Activated CD4-positive, alpha-beta T cell treated with anti-CD3 and anti-CD28 coated beads, Interleukin-2, amount 10 ng/mL, durations not matched to agents 7 days and 5 days (primary cell): ENCODE measurements at places on chromosomes 12 and 14. TPM values are rescaled to one million over a fixed set of nuclear protein-coding genes. Genes with fewer than 3 reads are reported as not detected.
A peak's percentile ranks its signal among the peaks of the same experiment; 100 is the strongest.

- no peak overlapping the region for H3K4me3 ChIP-seq
- DNase-seq: no peak
- H3K4me1 ChIP-seq: no peaks in the 10 kb centered on the region
- peaks cover 17% of the 10 kb centered on the region for H3K27me3 ChIP-seq
Observed at GRCh38 chr14:81423504-81423903, 23.4 kb upstream of the STON2 start.

DNA sequence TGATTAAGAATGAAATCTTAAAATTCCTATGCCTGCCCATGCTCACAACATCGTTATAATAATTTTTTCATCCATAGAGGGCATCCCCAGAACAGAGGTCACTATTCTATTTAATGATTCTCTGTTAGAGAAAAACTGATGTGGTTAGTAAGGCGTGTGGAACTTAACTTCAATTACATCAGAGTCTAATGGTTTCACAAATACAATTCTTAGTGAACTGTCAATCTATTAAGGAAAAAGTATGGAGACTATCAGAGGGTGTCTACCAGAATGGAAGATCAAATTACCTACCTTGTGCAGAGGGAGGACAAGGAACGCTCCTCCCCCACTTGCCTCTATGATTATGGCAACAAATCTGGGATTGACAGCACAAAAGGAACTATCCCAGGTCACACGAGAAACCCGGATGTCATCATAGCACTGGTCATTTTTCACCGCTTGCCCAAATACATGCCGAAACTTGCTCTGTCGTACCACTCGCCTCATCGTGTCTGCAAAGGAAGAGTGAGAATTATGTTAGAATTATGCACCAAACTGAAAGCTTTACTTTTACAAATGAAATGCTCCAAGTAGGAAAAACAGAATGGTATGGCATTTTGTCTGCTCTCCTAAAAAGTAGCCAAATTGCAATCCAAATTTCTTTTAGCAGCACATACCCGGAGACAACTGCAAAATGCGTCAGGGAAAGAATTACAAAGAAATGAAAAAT, 30.3 kb downstream of the CORO1C start:
- peaks cover 20% of the 10 kb centered on the region for H3K36me3 ChIP-seq
- no peaks in the 10 kb centered on the region for H3K27me3 ChIP-seq
- H3K27ac ChIP-seq: no peak overlapping the region
- no peak for DNase-seq
- peaks cover 33% of the 10 kb centered on the region for H3K4me1 ChIP-seq
- no peak overlapping the region for H3K4me3 ChIP-seq

GRCh38 chr12:127162902-127163301, 1104.1 kb upstream of the TMEM132C start:
- peaks cover 1% of the 10 kb centered on the region for H3K36me3 ChIP-seq
- no peak overlapping the region for H3K4me3 ChIP-seq
- peak overlapping the region; percentile 65 for H3K27ac ChIP-seq
- H3K4me1 ChIP-seq: peaks cover 36% of the 10 kb centered on the region
- peak; percentile 53 for DNase-seq

DNA sequence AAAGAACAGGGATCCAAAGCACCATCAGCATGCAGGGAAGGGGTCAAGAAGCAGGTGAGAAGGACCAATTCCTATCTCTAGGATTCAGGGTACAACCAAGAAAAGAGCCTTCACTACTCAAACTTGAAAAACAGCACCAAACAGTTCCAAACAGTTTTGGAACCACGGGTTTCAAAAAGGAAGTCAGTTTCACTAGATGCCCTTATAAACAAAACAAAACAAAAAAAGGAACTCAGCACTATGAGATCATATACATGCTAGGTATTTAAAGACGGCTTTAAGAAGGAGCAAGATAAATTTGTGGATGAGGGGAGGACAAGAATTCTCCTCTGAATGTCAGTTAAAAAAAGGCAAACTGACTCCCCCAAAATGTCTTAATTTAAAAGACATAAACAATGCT, 6.0 kb downstream of the INSM2 start:
- peaks cover 21% of the 10 kb centered on the region for H3K27me3 ChIP-seq
- H3K27ac ChIP-seq: no peak overlapping the region
- H3K4me1 ChIP-seq: peaks cover 12% of the 10 kb centered on the region
- no peaks in the 10 kb centered on the region for H3K36me3 ChIP-seq

DNA sequence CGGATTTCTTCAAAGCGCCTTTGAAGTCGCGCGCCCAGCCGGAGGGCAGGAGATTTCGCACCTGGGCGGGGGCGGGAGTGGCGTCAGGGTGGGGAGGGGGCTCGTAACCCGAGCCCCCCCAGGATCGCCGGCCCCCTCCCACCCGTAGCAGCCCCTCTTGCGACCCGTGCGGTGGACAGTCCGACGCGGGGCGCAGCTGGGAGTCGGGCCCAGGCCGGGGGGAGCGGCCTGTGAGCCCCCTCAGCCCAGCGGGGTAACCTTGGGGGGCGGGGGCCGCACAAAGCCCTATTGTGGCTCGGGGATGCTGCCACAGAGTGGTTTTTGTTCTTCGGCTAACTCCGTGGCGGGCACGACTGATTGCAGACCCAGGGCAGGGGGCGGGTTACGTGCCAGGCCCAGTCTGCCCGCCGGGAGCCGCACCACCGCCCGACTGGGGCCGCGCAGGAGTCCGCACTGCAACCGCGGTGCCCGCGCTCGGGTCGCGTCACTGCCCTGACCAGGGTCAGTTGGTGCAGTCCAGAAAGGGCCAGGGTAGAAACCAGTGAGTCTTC, 4.2 kb upstream of the AAAS start:
- peak; percentile 26 for DNase-seq
- H3K36me3 ChIP-seq: no peaks in the 10 kb centered on the region
- H3K4me1 ChIP-seq: peaks cover 40% of the 10 kb centered on the region
- H3K27me3 ChIP-seq: peaks cover 13% of the 10 kb centered on the region

GRCh38 chr14:38554026-38554425, 298.1 kb upstream of the CLEC14A start:
- H3K36me3 ChIP-seq: no peaks in the 10 kb centered on the region
- H3K4me3 ChIP-seq: no peak overlapping the region
- no peaks in the 10 kb centered on the region for H3K4me1 ChIP-seq
- DNase-seq: no peak
- H3K27ac ChIP-seq: no peak overlapping the region

DNA sequence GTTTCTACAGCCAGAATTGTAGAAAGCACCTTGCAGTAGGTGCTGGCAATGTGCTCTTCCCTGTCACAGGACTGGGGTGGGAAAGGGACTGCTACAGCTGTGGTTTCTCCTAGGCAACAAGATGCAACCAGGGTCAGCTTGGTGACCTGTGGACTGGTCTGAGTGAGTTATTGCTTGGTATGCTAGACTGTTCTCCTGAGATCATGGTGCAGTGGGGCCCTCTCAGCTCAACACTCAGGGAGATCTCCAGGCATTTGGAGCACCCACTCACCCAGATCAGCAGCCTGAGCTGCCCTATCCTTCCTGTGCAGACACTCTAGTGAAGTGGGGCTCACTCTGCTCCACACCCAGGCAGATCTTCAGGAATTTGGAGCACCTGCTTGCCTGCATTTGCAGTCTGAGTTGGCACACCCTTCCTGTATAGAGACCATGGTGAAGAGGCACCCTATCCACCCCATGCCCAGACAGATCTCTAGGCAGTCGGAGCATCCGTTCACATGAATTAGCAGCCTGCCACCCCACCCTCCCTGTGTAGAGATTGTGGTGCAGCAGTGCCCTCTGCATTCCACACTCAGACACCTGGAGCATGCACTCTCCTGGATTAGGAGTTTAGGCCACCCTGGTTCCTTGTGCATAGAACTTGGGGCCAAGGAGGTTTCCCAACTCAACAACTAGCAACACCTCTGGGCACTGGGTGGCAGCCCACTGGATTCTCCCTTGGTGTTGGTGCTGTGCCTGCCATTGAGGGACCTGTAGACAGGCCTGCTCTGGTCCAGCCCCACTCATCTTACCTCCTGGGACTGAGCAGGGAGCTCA, 3.8 kb upstream of the FAM186B start:
- H3K4me1 ChIP-seq: peaks cover 7% of the 10 kb centered on the region
- peaks cover 19% of the 10 kb centered on the region for H3K27me3 ChIP-seq
- no peak for DNase-seq

The ACSS3 gene
- total RNA-seq: not detected

The DIP2B gene
- 28.9 TPM for total RNA-seq

The ESRRB gene
- 0.22 TPM for total RNA-seq

The CPNE6 gene
- not detected for total RNA-seq

The KCNC2 gene
- total RNA-seq: not detected
